ENCODE measurements at places on chromosomes 6 and 20.

GRCh38 chr20:22453244-22454080, 130.9 kb downstream of the FOXA2 start:
- no peak for DNase-seq

GRCh38 chr6:143823548-143823947, 19.6 kb upstream of the LTV1 start:
- DNase-seq = no peak

DNA sequence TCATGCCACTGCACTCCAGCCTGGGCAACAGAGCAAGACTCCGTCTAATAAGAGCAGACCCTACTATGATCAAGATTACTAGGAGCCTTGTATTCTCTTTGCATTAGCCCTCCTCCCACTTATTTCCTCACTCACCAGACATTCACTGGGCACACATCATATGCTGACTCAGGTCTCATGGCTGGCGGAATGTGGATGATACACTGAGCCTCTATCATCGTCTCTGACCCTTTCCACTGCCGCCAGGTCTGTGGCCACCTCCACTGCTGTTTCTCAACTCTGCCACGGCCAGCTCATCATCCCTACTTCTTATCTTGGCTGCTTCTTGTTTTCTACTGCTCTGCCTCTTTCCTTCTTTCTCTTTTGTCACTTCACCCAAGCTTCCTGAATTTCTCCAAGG, 161.0 kb downstream of the BACH2 start:
- DNase-seq = no peak

GRCh38 chr6:37491171-37491829, 8.4 kb downstream of the CCDC167 start:
- no peak for DNase-seq

- no peak for DNase-seq
Measured at GRCh38 chr6:154605178-154605881, 94.8 kb upstream of the CNKSR3 start.

DNA sequence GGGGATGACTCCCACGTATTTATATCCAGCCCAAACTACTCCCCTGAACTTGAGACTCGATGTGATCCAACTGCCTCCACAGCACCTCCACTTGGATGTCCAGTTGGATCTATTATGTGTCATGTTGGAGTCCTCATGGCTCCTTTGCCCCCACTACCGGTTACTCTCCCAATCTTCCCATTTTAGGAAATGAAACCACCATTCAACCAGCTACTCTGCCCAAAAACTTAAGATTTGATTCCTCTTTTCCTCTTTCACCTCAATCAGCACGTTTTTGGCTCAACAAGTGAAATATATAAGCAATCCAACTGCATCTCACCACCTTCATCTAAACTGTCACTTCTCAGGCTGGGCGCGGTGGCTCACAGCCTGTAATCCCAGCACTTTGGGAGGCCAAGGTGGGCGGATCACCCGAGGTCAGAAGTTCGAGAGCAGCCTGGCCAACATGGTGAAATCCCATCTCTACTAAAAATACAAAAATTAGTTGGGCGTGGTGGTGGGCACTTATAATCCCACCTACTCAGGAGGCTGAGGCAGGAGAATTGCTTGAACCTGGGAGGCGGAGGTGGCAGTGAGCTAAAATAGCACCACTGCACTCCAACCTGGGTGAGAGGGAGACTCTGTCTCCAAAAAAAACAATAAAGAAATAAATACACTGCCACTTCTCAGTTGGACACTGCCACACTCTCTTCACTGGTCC, 3.4 kb downstream of the AHCY start:
- DNase-seq = no peak

GRCh38 chr6:107398001-107398400, 61.4 kb downstream of the PDSS2 start:
- DNase-seq = no peak

- DNase-seq = no peak
Measured at GRCh38 chr6:145327586-145327985, 407.7 kb downstream of the EPM2A start.

DNA sequence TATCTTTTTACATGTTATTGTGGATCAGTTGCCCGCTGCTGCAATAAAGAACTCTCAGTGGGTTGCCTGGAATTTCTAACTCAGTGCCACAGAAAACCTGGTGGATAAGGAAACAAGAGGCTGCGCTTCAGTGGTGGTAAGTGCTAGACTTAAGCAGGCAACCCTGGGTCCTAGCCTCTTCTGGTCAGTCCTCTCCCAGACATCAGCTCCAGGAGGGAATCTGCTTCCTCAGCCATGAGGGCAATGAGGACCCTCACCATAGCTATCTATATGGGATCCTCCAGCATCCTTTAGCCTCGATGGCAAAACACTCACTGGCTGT, 490.7 kb upstream of the SULF2 start:
- no peak for DNase-seq

All from amygdala (tissue), 56 donors.